Activated CD8-positive, alpha-beta memory T cell treated with anti-CD3 and anti-CD28 coated beads for 36 hours (primary cell): ENCODE measurements at places on chromosomes 6 and 20. TPM values are rescaled to one million over a fixed set of nuclear protein-coding genes. Genes with fewer than 3 reads are reported as not detected.

Gene PPP1R3G
- not detected for total RNA-seq

Gene SLC17A1
- total RNA-seq: not detected

Gene KIF16B
- 3.2 TPM for total RNA-seq

Gene HNF4A
- total RNA-seq: not detected

Gene TRIM10
- not detected for total RNA-seq

Gene MUCL3
- total RNA-seq: not detected
